ENCODE measurements at places on chromosomes 2 and 18.

DNA sequence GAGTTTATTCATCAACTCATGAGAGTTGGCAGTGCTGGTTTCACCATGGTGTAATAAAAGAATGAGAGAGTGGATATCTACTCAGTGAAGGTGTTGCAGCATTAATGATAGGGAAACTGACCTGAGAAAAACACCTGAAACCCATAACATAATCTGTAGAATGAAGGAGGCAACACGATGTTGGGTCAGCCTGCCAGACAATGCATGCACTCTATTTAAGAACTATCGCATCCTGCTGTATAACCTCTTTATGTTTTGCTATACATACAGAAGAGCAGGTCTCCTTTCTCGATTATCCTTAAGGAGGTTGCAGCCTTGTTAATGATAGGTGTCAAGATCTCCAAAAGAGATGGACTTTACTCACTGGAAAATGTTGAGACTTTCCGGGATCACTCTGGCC lies 65.9 kb downstream of the IKZF2 start:
- no peak overlapping the region for H3K4me3 ChIP-seq
- H3K4me1 ChIP-seq, result no peaks in the 10 kb centered on the region
- no peaks in the 10 kb centered on the region for H3K36me3 ChIP-seq

DNA sequence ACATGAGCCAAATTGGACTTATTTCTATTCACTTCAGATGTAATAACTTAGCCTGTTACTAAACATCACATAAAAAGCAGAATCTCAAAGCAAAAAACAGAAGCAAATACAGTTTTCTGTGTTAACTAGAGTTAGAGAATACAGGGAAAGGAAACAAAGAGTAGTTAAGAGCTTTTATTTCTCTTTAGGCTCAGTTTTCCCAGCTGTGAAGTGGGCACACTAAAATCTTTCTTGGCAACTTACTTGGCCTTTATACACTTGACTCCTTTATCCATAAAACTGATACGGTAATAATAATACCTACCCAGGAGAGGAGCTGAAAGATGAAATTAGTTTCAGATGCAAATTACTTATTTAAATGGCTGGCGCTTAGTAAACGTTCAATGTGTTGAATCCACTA lies 132.8 kb upstream of the SPATS2L start:
- no peaks in the 10 kb centered on the region for H3K27me3 ChIP-seq
- H3K4me3 ChIP-seq, result no peak overlapping the region
- DNase-seq, result no peak
- H3K36me3 ChIP-seq, result no peaks in the 10 kb centered on the region
- no peaks in the 10 kb centered on the region for H3K4me1 ChIP-seq
- H3K27ac ChIP-seq, result no peak overlapping the region

DNA sequence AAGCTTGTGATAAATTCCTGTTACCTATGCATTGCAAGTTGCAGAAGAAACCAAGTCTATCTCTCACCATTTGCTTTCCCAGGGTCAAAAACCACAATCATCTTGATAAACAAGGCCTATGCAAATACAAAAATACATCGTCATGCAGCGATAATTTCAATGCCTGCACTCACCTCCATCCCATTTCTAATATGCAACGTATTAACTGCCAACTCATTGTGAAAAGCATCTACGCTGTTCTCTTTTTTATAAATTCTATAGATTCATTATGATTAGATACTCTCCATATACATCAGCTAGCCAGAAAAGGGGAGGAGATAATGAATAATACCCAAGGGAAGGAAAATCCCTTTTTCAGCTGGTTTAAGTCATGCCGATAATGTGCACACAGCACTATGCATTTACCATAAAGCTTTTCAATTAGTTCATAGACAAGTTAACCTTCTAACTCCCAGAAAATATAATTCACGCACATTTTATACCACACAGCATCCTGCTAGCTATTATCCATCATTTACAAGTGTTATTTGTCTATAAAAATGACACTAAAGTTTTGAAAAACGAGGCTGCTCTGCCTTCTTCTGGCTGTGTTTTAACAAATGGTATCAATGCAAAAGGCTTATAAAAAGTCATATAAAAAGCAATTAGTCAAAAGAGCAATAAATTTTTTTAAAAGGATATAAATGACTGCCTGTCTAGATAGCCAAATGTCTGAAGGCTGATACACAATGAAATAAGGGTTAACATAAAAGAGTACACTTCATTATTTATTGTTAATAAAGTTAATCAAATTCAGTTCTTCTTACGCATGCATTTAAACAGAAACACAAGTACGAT lies 77.6 kb downstream of the AFF3 start:
- no peak for DNase-seq
- no peaks in the 10 kb centered on the region for H3K36me3 ChIP-seq
- H3K4me3 ChIP-seq, result no peak overlapping the region
- no peaks in the 10 kb centered on the region for H3K4me1 ChIP-seq
- no peaks in the 10 kb centered on the region for H3K27me3 ChIP-seq

- H3K4me1 ChIP-seq, result no peaks in the 10 kb centered on the region
- no peak for DNase-seq
- H3K27me3 ChIP-seq, result no peaks in the 10 kb centered on the region
Measured at GRCh38 chr2:186822323-186822722, 26.6 kb downstream of the ZSWIM2 start.

GRCh38 chr2:6924924-6925409 lies 7.8 kb downstream of the RNF144A start:
- no peaks in the 10 kb centered on the region for H3K27me3 ChIP-seq
- no peak for DNase-seq
- no peaks in the 10 kb centered on the region for H3K36me3 ChIP-seq

GRCh38 chr2:27007416-27008374 lies 25.1 kb upstream of the TMEM214 start:
- DNase-seq, result no peak
- no peaks in the 10 kb centered on the region for H3K27me3 ChIP-seq
- no peaks in the 10 kb centered on the region for H3K36me3 ChIP-seq
- H3K4me1 ChIP-seq, result peaks cover 9% of the 10 kb centered on the region

- no peak for DNase-seq
- H3K27ac ChIP-seq, result no peak overlapping the region
- H3K27me3 ChIP-seq, result no peaks in the 10 kb centered on the region
- no peak overlapping the region for H3K4me3 ChIP-seq
- H3K36me3 ChIP-seq, result no peaks in the 10 kb centered on the region
Measured at GRCh38 chr2:30209227-30209626, 22.1 kb upstream of the LBH start.

DNA sequence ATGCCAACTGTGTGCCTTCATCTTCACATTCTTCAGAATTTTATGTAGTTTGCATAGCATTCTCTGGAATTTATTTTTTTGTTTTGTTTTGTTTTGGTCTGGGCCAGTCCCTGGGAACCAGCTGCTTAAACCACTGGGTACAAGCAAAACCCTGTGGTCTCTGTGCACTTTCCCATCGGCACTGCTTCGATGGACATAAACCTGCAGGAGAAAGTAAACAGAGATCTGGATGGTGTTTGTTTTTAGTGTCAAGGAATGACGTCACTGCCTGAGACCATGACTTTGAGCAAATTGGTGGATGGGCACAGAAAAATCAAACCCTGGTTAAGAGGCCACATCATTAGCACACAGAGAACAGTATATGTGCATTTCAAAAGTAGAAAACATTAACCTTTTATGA lies 64.7 kb upstream of the RASGRP3 start:
- H3K4me3 ChIP-seq, result no peak overlapping the region
- no peak for DNase-seq
- no peaks in the 10 kb centered on the region for H3K36me3 ChIP-seq
- H3K27ac ChIP-seq, result no peak overlapping the region
- no peaks in the 10 kb centered on the region for H3K4me1 ChIP-seq
